ENCODE measurements at places on chromosomes 5 and 9.

- DNase-seq, result no peak
These were observed 683.8 kb downstream of the LRRC70 start for GRCh38 chr5:63262185-63262981.

DNA sequence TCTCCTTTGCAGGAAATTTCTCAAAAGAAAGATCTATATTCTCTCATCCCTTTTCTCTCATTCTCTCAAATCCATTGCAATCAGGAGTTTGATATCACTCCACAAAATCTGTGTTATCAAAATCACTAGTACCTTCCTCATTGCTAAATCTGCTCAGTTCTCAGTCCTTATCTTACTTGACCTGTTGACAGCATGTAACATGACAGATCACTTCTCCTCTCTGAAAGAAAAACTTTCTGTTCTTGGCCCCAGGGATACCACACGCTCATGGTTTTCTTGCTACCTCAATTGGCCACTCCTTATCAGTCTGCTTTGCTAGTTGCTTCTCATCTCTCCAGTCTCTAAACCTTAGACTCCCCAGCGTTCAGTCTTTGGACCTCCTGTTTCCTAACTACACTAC lies 22.1 kb downstream of the SRP19 start:
- DNase-seq, result no peak

DNA sequence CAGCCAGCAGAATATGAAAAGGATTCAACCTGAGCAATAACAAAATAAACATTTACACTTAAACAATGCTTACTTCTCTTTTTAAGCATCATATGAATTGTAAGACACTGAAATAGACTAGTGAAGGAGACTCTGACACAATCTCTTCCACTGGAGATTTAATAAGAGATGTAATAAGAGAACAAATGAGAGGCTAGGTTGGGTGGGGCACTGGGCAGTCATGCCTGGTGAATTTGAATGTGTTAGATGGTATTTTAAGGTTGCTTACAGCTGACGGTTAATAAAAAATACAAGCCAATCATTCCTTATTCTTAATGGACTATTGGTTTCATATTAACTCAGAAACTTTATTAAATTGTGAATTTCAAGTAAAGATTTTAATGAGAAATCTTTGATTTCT lies 105.9 kb upstream of the TARS1 start:
- DNase-seq, result no peak

- no peak for DNase-seq
These were observed 18.7 kb upstream of the RPS14 start for GRCh38 chr5:150468206-150468605.

DNA sequence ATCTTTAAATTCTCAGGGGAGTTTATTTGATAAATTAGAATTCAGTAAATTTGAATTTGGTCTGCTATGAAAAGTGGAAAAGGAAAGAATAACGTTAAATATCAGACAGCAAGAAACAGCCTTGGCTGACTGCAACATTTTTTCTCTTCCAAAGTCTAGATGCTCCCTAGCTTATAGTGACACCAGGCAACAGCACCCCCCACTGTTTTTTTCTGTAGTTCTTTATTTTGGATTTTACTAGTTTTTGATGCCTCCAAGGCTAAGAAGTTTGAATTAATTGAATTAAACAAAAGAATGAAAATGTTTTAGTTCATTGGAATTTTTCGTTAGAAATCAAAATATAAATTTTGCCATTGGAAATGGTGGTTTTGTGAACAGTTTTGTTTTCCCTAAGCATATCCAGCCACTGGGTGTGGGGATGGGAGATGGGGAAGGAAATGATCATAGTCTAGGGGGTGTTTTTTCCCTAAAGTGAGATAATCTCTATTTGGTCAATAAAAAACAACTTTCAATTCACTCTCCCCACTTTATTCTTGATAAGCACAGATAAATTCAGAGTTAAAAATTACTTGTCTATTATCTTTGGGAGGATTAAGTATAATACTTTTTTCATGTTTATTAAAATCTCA lies 199.3 kb upstream of the CD180 start:
- DNase-seq, result no peak

GRCh38 chr5:156513123-156513815 lies 186.3 kb downstream of the SGCD start:
- no peak for DNase-seq
